Central memory CD8-positive, alpha-beta T cell (primary cell): ENCODE measurements at places on chromosomes 12 and 14.

- no peak for DNase-seq
Observed at GRCh38 chr12:129819391-129819790, 84.4 kb downstream of the TMEM132D start.

DNA sequence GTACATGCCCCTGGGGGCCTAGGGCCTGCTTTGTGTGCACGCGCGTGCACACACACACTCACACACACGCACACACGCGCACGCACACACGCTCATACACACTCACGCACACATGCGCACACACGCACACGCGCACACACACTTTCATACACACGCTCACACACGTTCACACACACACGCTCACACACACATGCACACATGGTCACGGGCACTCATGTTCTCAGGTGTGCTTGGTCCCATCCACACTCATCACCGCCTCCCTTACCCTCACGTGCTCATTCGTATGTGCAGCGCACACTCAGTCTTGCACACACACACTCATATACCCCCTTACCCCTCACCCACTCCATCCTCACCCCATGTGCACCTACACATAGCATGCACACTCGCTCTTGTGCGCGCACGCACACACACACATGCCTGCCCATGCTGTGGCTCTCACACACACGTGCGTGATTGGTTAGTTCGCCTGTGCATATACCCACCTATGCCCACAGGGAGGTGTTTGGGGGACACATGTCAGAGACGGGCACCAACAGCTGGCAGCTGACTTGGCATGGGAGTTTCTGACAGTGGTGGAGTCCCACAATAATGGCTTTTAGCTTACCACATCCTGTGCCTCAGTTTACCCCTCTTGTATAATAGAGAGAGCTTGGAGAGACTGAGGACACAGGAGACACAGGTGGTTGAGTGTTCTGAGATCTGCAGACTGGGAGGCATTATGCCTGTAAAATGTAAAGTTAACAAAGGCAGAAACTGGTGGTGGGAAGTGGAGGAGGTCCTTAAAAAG lies 28.7 kb downstream of the TSPAN9 start:
- no peak for DNase-seq

- DNase-seq: no peak
Observed at GRCh38 chr14:65962952-65963351, 523.2 kb upstream of the CCDC196 start.

- no peak for DNase-seq
Observed at GRCh38 chr12:19597167-19598026, 158.1 kb downstream of the AEBP2 start.

GRCh38 chr14:100755649-100756048 lies 29.0 kb downstream of the DLK1 start:
- DNase-seq: no peak

- no peak for DNase-seq
Observed at GRCh38 chr12:123153906-123154305, 3.0 kb upstream of the PITPNM2 start.

- no peak for DNase-seq
Observed at GRCh38 chr14:72675126-72675525, 218.8 kb downstream of the DPF3 start.

DNA sequence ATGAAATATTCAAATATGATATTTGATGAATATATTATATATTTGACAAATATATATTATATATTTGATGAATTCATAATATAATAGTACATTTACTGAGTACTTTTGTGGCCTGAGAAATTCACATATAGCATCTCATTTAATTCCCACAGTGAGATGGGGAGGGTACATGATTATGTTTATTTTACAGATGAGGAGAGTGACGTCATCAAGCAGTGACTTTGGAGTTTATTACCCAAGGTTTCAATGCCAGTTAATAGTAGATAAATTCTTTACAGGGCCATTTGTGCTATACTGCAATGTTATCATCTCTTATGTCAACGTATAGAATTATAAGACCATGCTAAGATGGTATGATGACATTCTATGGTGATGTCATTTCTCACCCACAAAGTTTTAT lies 352.7 kb downstream of the TMTC2 start:
- no peak for DNase-seq

- no peak for DNase-seq
Observed at GRCh38 chr12:94832105-94832504, 171.4 kb downstream of the NDUFA12 start.

GRCh38 chr12:76007640-76008039 lies 23.9 kb downstream of the PHLDA1 start:
- DNase-seq: no peak

- DNase-seq: no peak
Observed at GRCh38 chr14:97477353-97477752, 680.2 kb downstream of the VRK1 start.

GRCh38 chr14:52267501-52268278 lies at the start of gene PTGDR:
TSS of gene PTGDR (plus strand) at chr14:52267698. CDS start at chr14:52267815, 117 bp downstream.
- peak; percentile 35 for DNase-seq

- no peak for DNase-seq
Observed at GRCh38 chr12:104306376-104306775, 2.8 kb downstream of the EID3 start.

- no peak for DNase-seq
Observed at GRCh38 chr12:96810057-96810456, 97.0 kb upstream of the NEDD1 start.

DNA sequence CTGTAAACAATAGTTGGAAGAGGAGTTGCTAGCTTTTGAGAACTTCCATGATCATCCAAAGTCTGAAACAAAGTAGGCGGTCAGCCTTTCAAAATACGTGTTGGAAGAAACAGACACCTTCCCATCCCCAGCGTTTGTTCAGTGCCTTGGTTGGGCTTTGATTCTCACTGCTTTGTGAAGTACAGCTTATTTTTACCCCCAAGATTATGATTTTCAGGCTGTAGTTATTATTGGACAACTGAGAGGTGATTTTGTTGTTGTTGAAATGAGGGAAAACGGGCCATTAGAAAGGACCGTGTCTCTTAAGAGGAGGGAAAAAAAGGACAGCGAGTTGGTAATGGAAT lies 921 bp upstream of the CEP83 start:
- no peak for DNase-seq

DNA sequence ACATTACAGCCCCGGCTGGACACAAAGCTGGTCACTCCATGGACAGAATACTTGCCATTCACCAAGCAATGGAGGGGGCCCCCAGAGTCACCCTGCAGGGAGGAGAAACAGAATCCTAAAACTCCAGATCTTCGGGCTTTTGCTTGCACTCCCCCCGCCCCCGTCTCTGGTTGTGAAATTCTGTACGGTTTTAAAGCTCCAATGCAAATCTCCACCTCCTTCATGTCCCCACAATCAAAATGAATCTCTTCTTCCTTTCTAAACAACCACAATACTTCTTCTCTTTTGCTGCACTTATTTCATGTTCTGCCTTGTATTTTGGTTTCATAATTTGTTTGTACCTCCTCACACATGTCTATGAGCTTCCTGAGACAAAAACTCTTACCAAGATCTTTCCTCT lies 5.8 kb upstream of the BIN2 start:
- no peak for DNase-seq

DNA sequence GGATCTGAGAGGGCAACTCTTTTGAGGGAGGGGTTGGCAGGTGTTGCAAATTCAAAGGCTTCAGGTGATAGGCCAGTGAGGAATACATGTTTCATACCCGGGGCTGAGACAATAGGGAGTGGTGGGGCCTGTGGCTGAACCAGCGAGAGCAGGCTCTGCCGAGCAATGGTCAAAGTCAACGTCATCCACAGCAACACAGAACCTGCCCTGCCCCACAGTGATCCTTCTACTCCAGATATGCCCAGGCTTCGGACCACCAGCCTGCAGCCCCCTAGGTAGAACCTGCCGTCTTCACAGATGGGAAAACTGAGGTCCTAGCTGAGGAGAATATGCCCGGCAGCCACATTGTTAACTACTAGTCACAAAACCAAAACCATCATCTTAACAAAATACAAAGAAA lies 4.1 kb downstream of the SERPINA1 start:
- DNase-seq: no peak

GRCh38 chr12:51218607-51219161 lies 822 bp upstream of the POU6F1 start:
- no peak for DNase-seq

DNA sequence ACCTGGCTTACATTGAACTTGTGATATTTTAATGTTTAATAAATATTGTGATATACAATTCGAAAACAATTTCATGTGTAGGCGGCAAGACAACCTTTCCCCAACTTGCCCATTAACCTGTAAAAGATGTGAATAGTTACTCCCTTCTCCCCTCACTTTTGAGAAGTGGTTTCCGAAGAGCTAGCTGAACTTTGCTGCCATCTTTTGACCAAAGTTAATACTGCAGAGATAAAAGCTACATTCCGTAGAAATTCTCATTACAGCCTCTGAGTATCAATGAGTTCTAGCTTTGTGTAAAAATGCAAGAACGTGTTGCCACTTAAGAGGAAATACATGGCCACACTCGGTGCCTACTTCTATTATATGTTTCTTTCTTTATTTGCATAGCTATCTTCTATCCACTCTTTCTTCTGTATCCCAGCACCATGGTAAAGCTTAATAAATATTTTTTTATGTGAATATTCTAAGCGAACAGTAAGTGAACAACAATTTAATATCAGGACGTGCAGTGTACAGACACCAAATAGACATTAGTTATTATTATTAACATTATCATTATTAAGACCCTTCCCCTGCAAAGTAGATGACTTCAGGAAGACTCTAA lies 105.1 kb upstream of the TMEM260 start:
- no peak for DNase-seq

- DNase-seq: no peak
Observed at GRCh38 chr14:82394916-82395315, 861.3 kb upstream of the SEL1L start.
